ENCODE measurements at places on chromosomes 5 and 9. TPM values are rescaled to one million over a fixed set of nuclear protein-coding genes. Genes with fewer than 3 reads are reported as not detected.

DNA sequence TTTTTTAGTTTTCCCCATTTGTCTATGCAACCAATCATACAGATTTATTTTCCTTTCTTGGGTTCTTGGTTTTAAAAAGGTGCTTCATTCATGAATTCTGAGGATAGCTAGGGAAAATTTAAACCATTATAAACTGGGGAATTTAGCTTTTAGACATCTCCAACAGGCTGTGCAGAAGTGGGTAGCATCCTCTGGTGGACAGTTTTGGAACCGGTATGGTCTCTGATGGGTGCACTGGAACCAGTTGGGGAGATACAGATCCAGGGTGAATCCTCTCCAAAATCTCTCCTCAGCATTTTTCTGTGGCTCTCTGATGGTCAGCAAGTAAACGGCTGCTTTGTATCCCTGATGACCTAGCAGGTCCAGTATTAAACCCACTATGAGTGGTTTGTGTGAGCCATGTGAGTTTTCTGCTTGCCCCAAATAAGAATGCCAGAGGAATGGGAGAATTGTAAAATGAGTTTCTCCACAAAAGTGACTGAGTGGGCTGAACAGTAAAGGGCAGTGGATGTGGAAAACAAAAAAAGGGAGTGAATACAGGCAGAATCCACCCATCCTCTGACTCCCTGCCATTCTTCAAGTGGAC lies 9.1 kb upstream of the DNAJC25 start:
- no peak for DNase-seq

DNA sequence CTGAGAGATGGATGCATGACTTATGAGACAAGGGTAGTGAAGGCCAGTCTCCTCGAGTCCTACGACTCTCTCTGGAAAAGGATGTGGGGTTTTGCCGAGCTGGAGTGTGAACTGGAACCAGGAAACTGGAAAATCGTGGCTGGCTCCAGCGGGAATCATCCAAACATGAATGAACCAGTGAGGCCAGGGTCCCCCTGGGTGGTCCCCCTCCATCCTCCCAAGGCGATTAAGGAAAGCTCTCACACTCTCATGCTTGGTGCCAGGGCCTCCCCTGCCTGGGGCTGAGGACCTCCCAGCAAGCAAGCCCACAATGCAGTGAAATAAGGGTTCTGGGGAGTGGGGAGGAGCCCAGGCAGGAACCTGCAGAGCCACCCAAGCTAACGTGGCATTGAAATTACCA lies 9.6 kb upstream of the AMBP start:
- DNase-seq: no peak

DNA sequence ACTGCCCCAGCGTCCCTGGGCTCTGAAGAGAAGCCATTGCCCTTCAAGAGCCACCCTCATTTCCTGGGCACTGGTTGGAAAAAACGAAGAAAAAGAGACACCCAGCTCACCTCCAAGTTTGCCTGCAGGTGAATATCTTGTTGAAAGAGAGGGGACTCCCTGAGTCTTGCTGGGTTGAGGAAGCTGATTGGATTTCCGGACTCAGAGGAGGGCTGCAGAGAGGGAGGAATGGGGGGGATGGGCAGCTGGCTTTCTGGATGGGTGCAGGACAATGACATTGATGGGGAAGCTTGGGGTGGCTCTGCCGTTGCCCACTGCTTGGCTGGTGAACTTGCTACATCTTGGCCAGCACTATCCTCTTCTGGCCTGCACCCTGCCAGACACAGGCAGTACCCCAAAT lies 31.0 kb upstream of the IER5L start:
- no peak for DNase-seq

- DNase-seq: no peak
These were observed 3.0 kb upstream of the C9orf153 start for GRCh38 chr9:86262492-86262891.

GRCh38 chr9:81798606-81799005 lies 109.3 kb upstream of the TLE1 start:
- DNase-seq: no peak

GRCh38 chr9:117725426-117725887 lies 21.3 kb downstream of the TLR4 start:
- DNase-seq: no peak

- no peak for DNase-seq
These were observed 12.9 kb downstream of the RALGDS start for GRCh38 chr9:133107961-133108793.

- DNase-seq: no peak
These were observed 188.7 kb upstream of the ITGA1 start for GRCh38 chr5:52598968-52599367.

DNA sequence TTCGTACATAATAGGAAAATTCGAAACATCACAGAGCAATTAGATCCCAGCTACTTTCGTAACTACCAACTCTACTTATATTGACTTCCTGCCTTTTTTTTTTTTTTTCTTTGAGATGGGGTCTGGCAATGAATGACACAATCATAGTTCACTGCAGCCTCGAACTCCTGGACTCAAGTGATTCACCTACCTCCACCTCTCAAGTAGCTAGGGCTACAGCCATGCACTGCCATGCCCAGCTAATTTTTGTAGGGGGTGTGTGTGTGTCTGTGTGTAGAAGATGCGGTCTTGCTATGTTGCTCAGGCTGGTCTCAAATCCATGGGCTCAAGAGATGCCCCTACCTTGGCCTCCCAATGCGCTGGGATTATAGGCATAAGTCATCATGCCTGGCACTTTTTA lies 5.8 kb upstream of the PAIP2 start:
- DNase-seq: no peak

DNA sequence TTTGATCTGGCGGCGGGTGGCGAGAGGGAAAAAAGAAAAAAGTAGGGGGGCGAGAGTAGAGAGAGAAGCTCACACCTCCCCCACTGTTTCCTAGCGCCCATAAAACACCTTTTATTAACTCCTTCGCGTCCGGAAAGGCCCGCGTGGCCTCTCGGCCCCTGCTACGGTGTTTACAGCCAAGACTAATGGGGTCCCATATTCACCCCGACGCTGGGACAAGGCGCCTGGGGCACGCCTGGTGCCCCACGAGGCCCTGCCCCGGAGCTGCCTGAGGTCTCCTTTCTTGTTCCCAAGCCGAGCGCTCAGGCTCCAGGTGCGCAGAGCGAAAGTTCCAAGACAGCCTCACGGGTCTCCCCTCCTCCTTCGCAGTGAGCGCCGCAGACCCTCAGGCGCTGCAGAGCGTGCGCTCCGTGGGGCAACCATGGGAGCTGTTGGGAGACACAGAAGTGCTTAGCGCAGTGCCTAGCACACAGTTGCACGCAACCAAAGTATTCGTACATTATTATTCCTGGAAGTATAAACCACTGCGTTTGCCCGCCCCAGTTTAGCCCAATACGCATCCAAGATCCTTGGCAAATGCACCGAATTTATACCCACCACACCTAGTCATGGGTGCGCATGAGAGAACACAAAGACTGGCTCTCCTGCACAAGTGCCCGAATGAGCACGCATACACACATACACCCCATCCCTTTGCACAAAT lies 4.3 kb downstream of the HAND1 start:
- DNase-seq: no peak

GRCh38 chr5:34474573-34475021 lies 181.5 kb upstream of the RAI14 start:
- no peak for DNase-seq

GMCL2 gene
- not detected for total RNA-seq

STK32A gene
- total RNA-seq: 12.3 TPM

INSL4 gene
- total RNA-seq: not detected

Data from omental fat pad (tissue), 4 donors.